Dermis blood vessel endothelial cell (primary cell): ENCODE measurements at places on chromosomes 7 and 10.
A peak's percentile ranks its signal among the peaks of the same experiment; 100 is the strongest.

GRCh38 chr7:30475580-30475979 lies 3.0 kb downstream of the NOD1 start:
- no peak for DNase-seq

GRCh38 chr7:96308253-96308949 lies 13.5 kb downstream of the SLC25A13 start:
- DNase-seq: no peak

- DNase-seq: no peak
These were observed 317.8 kb downstream of the SNX13 start for GRCh38 chr7:17622451-17622850.

DNA sequence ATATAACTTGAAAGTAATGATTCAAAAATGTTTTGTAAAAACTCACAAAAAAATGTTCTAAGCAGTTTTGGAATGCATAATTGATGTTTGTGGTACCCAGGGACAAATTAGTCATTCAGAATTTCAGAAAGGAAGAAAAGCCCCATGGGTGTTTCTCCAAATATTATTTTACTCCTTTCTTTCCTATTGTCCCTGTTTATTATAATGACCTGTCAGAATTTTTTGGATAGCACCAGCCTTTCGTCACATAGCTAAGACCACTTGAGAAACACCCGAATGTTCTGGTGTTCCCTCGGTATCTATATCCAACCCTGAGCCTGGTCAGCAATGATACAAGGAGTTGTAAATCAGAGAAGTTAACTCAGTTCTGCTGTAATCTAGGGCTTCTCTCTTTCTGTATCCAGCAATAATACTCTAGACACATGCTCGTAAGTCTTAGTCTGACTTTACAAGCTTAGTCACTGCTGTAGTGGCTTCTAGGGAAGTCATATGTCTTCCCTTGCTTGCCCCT lies 64.8 kb upstream of the MEOX2 start:
- no peak for DNase-seq

- no peak for DNase-seq
These were observed 205.8 kb upstream of the LYZL1 start for GRCh38 chr10:29083096-29083495.

GRCh38 chr10:83881661-83882060 lies 257.6 kb upstream of the GHITM start:
- DNase-seq: no peak

DNA sequence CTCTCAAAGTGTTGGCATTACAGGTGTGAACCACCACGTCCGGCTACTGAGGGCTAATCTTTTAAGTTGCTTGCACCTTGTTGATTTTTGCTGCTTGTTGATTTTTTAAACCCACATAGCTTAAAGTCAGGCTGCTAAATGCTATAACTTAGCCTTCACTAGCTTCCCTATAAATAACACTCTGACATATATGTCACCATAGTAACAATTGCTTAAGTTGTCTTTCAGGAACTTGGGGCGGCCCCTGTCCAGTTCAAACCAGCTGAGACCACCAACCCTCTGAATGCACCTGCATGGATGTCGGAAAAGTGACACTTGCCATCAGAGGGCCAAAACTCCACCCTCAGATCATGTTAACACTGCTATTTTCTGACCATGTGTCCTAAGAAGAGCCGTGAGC lies 47.3 kb downstream of the ST8SIA6 start:
- DNase-seq: no peak

DNA sequence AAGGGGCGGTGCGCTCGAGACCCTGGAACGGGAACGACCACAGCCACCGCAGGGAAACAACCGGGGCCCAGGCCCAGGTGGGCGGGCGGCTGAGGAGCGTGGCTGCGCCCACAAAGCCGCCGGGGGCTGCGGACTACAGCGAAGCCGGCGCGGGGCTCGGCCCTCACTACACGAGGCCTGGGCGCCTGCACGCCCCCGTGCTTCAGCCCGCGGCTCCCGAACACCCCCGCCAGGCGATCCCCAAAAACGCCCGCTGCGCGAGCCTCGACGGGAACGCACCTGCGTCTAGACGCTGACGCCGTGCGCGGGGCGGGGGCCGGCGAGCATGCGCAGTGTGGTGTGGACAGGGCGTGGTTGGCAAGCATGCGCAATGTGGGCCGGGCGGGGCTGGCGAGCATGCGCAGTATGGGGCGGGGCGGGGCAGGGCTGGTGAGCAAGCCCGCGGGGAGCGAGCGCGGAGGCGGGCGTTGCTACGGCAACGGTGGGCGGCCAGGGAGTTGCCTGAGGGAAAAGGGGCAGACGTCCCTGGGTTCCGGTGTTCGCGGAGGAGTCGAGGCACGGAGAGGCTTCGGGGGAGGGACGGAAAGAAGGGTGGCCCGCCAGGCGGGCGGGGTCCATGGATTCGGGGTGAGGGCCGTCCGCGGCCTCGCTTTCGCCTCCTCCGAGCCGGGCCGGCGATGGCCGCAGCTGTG lies at the start of gene RNF32:
TSS of gene RNF32 (plus strand) at position 518 of the 692 bp plus-strand sequence. CDS start 3,104 bp downstream, outside the sequence.
- DNase-seq: peak; percentile 94

DNA sequence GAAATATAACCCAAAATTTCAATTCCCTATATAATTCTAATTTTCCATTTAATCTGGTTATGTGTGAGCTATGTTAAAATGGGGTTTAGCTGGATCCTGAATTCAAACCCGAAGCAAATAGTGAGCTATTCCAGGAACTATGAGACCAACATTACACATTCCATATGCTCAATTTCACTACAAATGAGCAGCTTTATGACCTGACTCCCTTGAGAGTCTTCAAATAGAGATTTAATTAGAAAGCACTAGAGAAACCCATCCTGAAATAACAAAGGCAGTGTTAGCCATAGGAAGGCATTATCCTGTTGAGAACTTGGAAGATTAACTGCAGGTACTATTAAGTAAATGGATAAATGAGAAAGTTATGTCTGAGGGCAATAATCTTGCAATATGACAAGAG lies 890.0 kb downstream of the GRM8 start:
- DNase-seq: no peak

DNA sequence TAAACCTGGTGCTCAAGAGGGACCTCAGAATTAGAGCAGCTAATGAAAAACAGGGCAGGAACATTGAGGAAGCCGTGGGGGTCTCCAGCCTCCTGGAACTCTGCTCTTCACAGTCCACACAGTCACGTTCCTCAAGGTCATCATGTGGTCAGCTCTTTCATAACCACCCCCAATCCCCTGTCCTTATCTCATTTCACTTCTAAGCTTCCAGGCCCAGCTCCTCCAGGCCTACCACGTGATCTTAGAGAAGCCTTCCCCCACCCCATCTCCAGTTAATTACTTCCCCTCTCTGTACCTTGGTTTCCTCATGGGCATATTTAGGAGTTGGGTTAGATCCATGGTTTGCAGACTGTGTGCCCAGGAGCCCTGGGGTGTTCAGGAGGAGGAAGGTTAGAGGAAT lies 106.4 kb upstream of the TCF7L2 start:
- DNase-seq: no peak
